Uterus (tissue), 4 donors: ENCODE measurements at places on chromosomes 11 and 22.

DNA sequence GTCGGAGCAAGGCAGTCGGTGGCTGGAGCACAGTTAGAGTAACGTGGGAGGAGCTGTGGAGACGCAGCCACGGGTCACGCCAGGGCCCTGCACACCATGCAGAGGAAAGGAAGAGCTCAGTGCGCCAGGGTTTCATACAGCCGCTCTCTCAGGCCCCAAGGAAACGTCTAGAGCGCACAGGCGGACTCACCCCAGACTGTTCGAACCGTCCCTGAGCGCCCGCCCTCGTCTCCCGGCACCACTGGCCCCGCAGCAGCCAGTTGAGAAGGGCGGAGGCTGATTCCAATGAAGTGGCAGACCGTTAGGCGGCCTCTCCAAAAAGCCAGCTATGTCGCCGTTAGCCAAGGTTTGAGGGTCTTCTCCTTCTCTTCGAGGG is 483 bp upstream of the HYLS1 start:
- peak; percentile 46 for DNase-seq

- no peak for DNase-seq
These were observed 109.3 kb downstream of the MIAT start for GRCh38 chr22:26766510-26767350.

GRCh38 chr11:65301491-65302329 is 13.0 kb upstream of the CDC42EP2 start:
- peak; percentile 67 for DNase-seq

DNA sequence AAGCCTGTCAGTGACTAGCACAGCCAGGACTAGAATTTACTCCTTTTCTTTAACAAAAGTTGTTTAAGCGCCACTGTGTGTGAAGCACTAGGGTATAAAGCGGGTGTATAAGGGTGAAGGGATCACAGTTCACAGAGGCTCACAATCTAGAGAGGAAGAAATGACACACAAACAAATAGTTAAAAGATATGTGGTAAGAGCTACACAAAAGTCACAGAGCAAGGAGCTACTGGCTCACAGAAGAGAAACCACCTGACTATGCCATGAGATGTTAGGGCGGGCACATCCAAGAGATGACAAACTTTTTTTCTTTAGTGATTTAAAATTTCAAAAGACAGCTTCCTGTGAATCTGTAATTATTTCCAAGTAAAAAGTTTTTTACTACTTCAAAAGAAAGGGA is 55.6 kb downstream of the PHF21A start:
- no peak for DNase-seq

- no peak for DNase-seq
These were observed 12.9 kb downstream of the SERPINH1 start for GRCh38 chr11:75574698-75575602.

DNA sequence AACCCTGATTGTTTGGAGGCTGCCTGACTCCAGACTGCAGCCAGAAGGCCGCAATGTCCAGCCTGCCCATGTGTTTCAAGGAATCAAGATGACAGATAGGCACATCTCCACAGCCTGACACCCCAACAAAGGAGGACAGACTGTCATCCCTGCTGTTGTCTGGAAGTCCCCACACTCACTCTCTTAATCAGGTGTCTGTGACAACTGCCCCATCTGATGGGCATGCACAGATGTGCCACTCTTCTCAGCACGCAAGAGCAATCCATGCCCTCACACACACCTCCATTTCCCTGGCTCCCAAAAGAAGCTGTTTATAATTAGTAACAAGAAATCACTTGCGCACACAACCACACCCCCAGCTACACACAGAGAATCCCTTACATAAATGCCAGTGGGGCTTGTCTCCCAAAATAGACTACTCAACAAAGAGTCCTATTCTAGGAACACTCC is 117.6 kb downstream of the C11orf58 start:
- DNase-seq, result no peak

DNA sequence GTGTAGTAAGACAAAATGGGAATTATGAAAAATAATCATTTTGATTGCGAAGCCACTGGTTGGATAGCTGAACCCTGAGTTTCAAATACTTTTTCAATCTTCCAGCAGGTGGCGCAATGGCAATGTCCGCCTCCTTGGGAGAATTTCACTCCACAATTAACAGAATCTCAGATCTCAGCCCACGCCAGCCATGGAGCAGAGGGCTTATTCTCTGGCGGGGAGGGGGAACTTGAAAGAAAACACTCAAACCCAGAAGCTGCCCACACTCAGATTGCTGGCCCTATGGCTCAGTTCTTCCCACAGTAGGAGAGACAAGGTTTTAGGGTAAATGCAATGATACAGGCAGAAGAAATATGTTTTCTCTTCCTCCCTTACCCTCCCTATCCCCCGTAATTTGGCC is 38.7 kb upstream of the RCN1 start:
- DNase-seq, result peak; percentile 47

- DNase-seq, result no peak
These were observed 17.8 kb upstream of the FLRT1 start for GRCh38 chr11:64017945-64018224.

- DNase-seq, result peak; percentile 5
These were observed 11.0 kb upstream of the FXYD2 start for GRCh38 chr11:117835576-117835975.

DNA sequence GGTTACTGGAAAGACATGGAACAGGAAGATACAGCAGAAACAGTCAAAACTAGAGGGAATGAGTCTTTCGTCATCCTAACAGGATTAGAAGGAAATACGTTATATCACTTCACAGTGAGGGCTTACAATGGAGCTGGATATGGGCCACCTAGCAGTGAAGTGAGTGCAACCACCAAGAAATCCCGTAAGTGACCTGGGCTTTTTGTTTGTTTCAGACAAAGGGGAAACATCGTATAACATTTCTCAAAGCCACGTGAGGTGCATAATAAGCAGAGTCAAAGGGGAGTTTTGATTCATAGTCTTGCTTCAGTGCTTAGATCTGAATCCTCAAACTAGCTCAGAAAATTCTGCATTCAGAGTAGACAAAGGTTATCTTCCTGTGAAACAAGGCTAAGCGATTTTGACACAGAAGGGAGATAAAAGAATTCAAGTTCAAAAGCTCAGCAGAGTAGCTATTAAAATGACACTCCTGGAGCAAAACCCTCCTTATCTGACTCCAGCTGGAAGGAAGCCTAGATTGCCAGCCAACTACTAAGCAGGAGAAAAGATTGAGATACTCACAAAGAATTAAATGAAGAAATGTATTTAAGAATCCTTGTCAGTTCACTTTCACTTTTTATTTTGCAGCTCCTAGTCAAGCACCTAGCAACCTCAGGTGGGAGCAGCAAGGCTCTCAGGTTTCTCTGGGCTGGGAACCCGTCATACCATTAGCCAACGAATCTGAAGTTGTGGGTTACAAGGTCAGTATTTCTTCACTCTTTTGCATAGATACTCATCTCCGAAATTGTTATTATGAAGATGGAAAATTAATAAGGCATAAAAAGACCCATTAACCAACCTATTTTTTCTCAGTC is 346.4 kb upstream of the ARHGAP42 start:
- no peak for DNase-seq

DNA sequence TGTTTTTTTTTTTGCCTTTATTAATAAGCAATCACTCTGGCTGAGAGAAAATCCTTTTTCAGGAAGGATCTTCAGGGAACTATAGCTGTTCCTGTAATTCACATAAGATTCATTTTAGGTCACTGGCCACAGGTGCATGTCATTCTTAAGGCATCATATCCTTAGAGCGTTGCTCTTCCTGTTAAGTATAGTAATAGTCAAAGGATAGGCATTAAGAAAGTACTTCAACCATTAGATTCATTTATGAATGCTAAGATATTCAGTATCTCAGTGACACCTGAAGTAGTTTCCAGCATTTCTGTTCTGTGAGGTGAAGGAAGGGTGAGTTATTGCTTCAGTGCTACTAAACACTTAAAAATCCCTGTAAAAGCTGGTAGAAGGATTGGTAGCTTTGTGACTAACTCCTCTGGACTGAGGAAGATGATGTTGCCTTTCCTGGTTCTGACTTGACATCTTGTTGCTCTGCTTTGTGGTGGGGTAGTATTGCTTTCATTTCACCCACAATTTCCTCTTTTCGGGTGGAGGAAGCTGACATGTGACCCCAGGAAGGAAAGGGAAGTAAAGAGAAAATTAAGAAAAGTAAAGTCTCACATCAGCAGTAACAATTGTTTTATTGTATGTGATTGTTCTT is 34.7 kb downstream of the RNF169 start:
- DNase-seq, result no peak

GRCh38 chr22:30561402-30562189 is 12.9 kb downstream of the GAL3ST1 start:
- no peak for DNase-seq

GRCh38 chr22:42617155-42617983 is 2.7 kb upstream of the POLDIP3 start:
- no peak for DNase-seq

DNA sequence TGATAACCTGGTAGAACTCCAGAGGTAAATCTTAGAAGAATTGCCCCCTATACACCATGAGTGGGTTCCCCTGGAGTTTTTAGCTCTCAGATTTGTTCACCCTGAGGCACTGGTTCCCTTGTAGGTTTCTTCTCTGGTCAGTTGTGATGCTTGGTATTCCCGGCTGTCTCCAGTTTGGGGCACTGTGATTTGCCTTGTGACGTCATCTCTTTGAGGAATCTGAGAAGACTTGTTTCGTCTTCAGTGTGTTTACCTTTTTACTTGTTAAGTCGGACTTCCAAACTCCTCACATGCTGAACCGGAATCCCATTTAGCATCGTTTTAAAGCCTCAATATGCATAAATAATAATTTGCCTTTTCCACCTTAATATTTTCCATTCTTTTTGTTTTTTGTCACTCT is 54.4 kb downstream of the CECR2 start:
- DNase-seq, result no peak

GRCh38 chr11:95922099-95922498 is 1.8 kb downstream of the MTMR2 start:
- no peak for DNase-seq
